ENCODE measurements at places on chromosomes 7 and 10. TPM values are rescaled to one million over a fixed set of nuclear protein-coding genes. Genes with fewer than 3 reads are reported as not detected.

DNA sequence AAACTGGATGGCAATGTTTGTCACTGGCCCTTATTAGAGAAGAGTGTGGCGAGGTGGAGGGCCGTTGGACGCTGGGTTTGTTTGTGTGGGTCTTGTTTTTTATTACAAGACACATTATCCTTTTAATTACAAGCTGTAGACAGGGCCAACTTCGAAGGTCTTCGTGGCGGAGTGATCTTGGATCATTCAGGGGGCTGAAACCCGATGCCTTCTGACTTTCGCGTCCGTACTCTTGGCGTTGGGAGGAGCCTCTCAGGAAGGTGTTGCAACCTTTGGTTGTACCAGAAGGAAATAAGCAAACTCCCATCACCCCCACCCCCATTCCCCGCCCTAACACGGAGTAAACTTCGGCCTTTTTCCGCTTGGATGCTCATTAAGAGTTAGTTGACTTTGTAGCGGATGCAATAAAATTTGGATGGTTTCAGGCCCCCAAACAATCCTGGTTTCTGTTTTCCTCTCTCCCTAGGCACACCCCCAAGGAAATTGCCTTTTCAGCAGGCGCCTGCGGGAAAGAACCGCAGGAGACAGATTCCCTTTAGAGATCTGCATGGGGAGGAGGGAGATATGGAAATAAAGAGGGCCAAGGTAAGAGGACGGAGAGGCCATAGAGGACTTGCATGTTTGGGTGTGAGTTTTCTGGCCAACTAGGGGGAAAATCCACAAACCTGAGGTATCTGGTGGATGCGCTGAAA is 294.5 kb upstream of the NFE2L3 start:
- DNase-seq = no peak

The RNF32 gene
- not detected for total RNA-seq

- no peak for DNase-seq
These were observed 33.6 kb downstream of the THNSL1 start for GRCh38 chr10:25049966-25050365.

The STEAP4 gene
- 202 TPM for total RNA-seq

DNA sequence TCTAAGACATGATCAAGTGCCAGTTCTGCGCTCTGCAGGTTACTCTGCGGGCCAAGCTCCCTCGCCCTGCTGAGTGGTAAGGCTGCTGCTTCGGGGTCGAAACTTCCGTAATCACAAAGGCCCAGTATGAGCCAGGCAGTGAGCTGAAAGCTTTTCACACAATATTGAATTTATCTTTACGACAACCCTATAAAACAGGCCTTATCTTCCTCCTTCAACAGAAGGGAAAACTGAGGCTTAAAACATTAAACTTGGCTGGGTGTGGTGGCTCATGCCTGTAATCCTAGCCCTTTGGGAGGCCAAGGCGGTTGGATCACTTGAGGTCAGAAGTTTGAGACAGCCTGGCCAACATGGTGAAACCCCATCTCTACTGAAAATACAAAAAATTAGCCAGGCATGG is 83.3 kb downstream of the FAM107B start:
- no peak for DNase-seq

- no peak for DNase-seq
These were observed 160.3 kb downstream of the CNTNAP2 start for GRCh38 chr7:146276888-146277287.

The ZC3HAV1L gene
- total RNA-seq = 9.2 TPM

- no peak for DNase-seq
These were observed 1017.5 kb downstream of the SORCS1 start for GRCh38 chr10:106147021-106147420.

- no peak for DNase-seq
These were observed 59.0 kb downstream of the BUB3 start for GRCh38 chr10:123213192-123213591.

The CLDN3 gene
- total RNA-seq = not detected

GRCh38 chr10:131204406-131205152 is 106.9 kb downstream of the TCERG1L start:
- DNase-seq = peak; percentile 57

The STARD3NL gene
- 37.0 TPM for total RNA-seq

GRCh38 chr10:3975016-3975415 is 190.0 kb upstream of the KLF6 start:
- DNase-seq = no peak
